Renal cortical epithelial cell (primary cell): ENCODE measurements at places on chromosomes 2 and 18.
A peak's percentile ranks its signal among the peaks of the same experiment; 100 is the strongest.

- DNase-seq, result no peak
Observed at GRCh38 chr2:62800618-62801017, 95.1 kb downstream of the EHBP1 start.

DNA sequence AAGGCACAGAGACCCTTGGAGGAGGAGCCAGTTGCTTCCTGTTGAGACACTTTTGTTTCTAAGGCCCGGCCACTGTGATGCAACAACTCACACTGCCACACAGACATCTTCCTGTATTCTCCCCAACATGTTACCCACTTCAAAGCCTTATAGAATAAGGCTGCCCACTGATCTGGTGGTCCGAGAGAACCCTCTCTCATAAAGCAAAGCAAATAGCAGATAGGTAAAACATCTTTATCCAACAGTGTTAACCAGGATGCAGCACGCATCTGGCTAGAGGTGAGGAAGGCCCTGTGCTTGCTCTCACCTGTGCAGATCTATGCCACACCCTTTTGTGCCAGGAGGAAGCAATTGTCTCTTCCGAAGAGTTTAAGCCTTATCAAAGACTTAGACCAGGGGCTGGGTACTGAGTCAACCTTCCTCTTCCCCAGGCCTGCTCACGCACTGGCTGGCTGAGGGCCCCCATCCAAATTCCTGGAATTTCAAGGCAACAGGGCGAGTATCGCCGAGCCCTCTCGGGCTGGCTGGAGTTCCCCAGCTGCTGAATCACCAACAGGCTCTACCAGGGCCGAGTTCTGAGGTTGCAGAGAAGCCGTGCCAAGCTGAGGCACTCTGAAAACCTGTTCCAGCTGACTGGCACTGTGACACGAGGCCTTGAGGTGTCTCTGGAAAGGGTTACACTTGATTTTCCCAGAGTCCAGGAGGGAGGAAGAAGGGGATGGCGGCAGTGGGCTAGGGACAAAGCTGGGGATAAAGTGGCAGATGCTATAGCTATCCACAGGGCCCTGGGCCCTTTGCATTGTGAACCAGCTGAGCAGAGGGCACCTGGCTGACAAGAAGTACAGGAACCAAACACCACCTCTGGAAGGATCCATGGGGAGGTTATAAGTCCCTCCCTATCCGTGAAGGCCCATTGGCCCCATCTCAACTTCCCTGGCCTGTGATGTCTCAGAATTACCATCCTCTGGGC lies 29.3 kb downstream of the TGFA start:
- peak; percentile 98 for DNase-seq

DNA sequence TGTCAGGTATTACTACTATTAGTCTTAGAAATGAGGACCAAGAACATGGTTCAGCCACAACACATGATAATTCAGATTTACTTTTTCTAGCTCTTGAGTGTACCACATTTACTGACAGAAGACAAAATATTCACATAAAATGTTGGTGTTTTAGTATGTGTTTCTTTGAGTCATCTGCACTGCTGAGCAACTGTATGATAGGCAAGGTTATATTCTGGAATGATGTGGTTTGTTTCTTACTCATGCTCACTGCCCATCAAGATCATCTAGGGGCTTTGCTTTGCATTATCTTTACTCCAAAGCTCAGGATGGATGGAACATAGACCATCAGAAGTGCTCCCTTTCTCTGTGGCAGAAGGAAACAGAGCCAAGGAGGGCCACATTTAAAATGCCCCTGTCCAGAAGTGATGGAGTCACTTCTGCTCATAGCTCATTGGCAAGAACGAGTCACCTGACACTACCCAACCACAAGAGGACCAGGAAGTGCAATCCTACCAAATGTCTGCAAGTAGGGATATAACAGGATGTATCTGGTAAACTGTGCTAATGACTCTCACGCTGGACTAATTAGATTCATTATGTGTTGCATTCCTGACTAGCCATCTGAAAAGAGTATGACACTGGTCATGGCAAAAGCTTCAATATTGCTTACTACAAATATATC lies 81.5 kb downstream of the DIS3L2 start:
- peak; percentile 16 for DNase-seq

- DNase-seq, result no peak
Observed at GRCh38 chr2:135836596-135837270, at the start of gene LCT. Gene LCT, minus strand, starts transcription at chr2:135837184. Its CDS starts 15 bp downstream, at chr2:135837169.

GRCh38 chr2:51981783-51982182 lies 949.9 kb upstream of the NRXN1 start:
- DNase-seq, result no peak
